ENCODE measurements at places on chromosomes 12 and 14.

DNA sequence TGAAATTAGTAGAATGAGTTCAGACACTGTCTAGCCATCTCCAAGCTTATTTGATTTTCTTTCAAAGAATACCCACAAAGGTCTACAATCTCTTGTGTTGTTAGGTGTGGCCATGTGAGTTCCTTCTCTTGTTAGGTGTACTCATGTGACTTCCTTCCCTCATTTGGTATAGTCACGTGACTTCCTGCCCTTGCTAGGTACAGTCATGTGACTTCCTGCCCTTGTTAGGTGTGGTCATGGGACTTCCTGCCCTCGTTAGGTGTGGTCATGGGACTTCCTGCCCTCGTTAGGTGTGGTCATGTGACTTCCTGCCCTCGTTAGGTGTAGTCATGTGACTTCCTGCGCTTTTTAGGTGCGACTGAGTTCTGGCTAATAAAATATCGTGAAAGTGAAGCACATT, 179.6 kb downstream of the TMX1 start:
- no peak for DNase-seq

GRCh38 chr14:35320472-35320871, 28.3 kb downstream of the PSMA6 start:
- no peak for DNase-seq

GRCh38 chr12:108778053-108778452, 46.7 kb upstream of the CORO1C start:
- DNase-seq, result no peak

- peak; percentile 99 for DNase-seq
These were observed 56.0 kb upstream of the HECTD1 start for GRCh38 chr14:31263485-31264133.

DNA sequence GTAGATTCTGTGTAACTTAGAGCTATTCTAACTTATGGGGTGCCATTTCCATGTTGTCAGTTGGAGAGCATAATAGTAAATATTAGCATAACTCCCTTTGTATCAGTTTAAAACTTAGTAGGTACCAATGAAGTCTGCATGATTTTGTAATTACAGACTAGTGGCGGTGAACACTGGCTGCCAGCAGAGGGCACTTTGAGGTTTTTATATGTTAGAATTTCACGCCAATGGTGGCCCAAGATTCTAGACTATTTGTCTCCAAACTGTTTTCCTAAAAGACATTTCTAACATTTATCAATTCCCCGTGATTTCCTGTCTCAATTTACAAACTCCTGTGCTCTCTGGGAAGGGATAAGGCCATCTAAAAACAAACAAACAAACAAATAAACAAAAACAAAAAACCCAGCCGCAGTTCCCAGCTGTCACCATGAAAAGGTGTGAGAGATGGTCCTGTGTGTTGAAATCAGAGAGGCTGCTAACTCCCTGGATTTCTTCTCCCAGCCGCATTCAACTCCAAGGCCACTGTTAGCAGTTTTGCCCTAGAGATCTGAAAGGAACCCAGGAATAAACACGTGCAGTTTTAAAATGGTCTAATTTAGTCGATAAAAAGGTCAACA, 57.6 kb downstream of the BRMS1L start:
- DNase-seq, result no peak

- no peak for DNase-seq
These were observed 13.7 kb upstream of the TCTN1 start for GRCh38 chr12:110600254-110600653.

- no peak for DNase-seq
These were observed 685.0 kb downstream of the TMEM121 start for GRCh38 chr14:106211334-106211900.

DNA sequence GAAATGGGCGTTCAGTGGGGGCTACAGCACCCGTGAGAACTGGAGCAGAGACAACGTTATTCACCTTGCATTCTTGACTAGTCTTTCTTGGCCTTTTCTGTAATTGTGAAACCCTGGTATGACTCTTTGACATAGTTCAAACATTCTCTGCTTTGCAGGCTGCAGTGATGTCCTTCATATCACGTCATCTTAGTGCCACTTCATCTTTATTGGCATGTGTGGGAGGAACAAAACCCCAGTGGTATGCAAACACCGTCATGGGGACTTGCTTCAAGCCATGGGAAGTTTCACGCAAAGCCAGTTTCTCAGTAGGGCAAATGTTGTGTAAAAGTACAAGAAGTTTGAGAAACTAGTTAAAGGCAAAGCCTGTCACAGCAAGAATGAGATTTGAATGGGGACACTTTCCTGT, 20.2 kb upstream of the DUSP16 start:
- no peak for DNase-seq

DNA sequence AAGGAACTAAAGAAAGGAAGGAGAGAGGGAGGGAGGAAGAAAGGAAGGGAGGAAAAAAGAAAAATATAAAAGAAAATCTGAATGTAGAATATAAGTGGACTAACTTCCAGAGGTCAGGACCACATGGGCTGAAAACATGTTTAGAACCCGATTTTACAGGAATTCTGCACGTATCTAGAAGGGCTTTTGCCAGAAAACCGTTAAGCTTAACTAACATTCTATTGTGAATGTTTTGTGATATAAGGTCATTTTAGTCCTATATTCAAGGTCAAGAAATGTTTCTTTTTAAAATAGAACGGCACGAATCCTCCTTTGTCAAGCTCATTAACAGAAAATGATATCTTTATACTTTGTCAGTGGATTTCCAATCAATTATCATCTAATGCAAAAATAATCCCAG, 13.1 kb downstream of the PTCSC3 start:
- DNase-seq, result no peak

- DNase-seq, result no peak
These were observed 8.0 kb downstream of the OAS2 start for GRCh38 chr12:112986291-112986800.

GRCh38 chr12:99223579-99223978, 424.0 kb upstream of the GARIN6 start:
- no peak for DNase-seq

DNA sequence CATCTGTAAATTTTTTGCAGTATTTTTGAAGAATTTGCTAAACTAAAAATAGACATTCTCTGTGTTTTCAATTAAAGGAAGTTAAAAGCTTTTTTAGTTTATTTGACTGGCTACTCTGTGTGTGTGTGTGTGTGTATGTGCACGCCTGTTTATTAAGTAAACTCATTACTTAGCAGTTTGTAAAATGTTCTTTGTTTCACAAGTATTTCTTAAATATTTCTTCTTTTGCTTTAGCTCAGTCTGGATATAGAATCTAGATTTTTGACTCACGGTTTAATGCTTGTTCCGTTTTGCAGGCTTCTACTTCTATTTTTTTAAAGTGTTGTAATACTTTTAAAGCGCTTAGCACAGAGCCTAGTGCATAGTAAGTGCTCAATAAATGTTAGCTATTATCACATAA, 46.5 kb upstream of the KCNMB4 start:
- no peak for DNase-seq

- DNase-seq, result no peak
These were observed 162.8 kb downstream of the MON2 start for GRCh38 chr12:62629413-62629812.

- no peak for DNase-seq
These were observed 8.7 kb downstream of the TBC1D15 start for GRCh38 chr12:71848212-71848611.

DNA sequence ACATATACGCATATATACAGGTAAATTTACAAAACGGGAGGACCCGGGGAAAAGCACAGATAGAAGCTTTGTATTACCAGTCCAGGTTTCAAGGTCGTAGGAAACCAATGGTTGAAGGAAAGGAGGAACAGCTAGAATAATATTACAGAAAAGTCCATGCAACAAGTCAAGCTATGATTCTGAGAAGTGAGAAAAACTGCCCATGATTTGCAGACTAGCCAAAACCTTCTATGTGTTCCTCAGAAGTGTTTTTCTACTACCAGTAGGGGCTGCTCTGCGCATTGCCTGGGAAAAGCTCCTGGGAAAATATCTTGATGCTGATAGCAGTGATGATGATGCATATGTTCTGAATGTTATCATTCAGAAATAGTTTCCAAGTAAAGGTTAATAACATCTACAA, 2.2 kb downstream of the PDZRN4 start:
- DNase-seq, result peak; percentile 5

GRCh38 chr14:103334644-103335622, 896 bp downstream of the EIF5 start:
- DNase-seq, result no peak

- no peak for DNase-seq
These were observed 215.7 kb downstream of the KIF26A start for GRCh38 chr14:104353921-104354701.

DNA sequence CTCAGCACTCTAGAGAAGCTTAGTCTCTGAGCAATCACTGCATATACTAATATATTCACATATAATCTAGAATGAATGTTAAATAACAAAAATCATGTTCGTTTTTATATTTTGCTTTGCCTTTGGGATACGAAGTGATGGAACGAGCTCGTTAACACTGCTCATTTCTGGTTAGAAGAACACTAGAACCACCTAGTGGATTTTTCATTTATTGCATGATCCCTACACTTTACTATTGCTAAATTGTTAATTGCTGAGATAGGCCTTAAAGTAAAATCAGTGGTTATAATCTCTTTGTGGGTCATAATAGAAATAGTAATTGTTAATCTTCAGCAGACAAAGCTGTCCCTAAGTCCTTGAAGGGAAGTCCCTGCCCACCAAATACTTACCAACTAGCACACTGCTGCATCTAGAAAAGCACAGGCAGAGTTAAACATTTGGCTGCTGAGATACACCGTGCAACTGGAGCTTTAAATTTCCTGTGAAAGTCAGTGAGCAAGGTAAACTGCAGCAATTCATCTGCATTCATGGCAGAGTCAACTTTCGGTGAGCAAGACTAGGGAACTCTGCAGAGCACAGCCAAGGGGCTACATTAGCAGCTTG, 353.7 kb downstream of the APAF1 start:
- no peak for DNase-seq

GRCh38 chr14:100747021-100747586, 20.4 kb downstream of the DLK1 start:
- DNase-seq, result peak; percentile 65

DNA sequence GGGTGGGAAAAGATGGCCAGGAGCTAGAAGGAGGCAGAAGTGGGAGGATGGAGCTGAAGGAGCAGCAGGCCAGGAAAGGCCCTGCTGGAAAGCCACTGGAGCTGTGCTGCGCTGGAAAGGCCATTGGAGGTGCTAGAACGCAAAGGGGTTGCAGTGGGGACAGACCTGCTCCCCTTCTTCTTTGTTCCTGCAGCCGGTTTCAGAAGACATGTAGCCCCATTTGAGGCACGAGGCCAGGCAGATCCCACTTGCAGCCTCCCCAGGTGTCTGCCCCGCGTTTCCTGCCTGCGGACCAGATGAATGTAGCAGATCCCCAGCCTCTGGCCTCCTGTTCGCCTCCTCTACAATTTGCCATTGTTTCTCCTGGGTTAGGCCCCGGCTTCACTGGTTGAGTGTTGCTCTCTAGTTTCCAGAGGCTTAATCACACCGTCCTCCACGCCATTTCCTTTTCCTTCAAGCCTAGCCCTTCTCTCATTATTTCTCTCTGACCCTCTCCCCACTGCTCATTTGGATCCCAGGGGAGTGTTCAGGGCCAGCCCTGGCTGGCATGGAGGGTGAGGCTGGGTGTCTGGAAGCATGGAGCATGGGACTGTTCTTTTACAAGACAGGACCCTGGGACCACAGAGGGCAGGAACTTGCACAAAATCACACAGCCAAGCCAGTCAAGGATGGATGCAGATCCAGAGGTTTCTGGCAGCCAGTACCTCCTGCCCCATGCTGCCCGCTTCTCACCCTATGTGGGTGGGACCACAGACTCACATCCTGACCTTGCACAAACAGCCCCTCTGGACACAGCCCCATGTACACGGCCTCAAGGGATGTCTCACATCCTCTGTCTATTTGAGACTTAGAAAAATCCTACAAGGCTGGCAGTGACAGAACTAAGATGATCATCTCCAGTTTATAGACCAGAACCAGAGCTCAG, 2.3 kb upstream of the GPR162 start:
- DNase-seq, result no peak

- DNase-seq, result no peak
These were observed 44.9 kb downstream of the ATP2B1 start for GRCh38 chr12:89663577-89664357.

DNA sequence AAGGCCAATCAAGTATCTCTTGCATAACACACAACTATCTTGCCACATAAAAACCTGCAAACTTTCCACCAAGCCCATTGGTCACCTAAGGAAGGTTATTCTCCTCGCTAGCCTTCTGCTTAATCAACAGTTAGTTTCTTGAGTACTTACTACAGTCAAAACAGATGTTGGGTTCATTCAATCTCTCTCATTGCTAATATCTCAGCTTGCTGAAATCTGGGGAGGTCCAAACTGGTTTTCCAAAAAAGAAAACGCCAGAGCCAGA, 74.6 kb downstream of the TTC7B start:
- no peak for DNase-seq

DNA sequence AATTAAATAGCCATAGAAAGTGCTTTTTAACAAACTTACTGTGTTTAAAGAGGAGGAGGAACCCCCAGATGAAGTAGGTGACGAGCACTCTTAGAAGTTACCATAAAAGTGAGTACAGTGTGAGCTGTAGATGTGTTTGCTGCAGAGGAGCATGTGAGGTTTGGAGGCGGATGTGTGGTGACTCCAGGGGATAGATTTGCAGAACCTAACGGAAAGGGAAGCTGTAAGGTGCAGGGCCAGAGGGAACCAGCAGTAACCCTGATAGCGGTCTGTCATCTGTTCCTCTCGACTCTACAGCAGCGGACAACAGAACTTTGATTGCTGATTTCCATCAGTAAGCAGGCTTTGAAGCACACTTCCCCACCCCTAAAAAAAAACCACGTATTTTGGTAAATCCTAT, 5.2 kb downstream of the CALM1 start:
- DNase-seq, result no peak

DNA sequence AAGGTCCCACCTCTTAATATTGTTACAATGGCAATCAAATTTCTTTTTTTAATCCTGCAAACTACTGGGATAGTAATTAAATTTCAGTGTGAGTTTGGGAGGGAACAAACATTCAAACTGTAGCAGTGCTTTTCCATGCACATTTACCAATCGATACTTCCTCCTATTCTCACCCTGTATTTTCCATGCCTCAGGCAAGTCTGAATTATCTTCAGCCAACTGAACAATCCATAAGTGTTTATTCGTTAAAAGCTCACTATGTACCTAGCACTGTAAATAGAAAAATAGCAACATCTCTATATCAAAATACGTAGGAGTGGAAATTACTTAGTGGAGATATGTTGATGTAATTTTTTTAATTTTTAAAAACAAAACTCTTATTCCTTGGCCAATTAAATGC, 43.5 kb downstream of the CCDC177 start:
- DNase-seq, result no peak

DNA sequence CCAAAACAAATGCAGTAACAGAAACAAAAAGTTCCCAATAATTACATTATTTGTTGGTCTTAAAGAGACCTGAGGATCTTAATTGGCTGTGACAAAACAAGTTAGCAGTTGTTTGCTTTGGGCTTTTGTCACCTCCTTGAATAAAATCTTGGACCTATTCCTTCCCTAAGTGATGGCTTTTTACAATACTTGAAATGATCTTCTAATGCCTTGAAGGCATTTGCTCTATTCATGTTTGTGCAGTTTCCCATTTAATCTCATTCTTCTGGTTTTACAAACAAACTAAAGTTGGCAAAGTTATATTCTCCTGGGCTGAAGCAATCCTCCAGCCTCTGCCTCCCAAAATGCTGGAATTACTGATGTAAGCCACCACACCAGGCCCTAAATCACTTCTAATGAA, 98.8 kb downstream of the OSBPL8 start:
- DNase-seq, result no peak

All from non-pigmented ciliary epithelial cell (primary cell).